ENCODE measurements at places on chromosomes 5 and 9.
A peak's percentile ranks its signal among the peaks of the same experiment; 100 is the strongest.

- DNase-seq = peak; percentile 65
These were observed 76.7 kb downstream of the ARSB start for GRCh38 chr5:78908173-78909061.

- no peak for DNase-seq
These were observed 48.2 kb upstream of the TLR4 start for GRCh38 chr9:117656002-117656401.

GRCh38 chr5:66708368-66708767, 112.2 kb downstream of the MAST4 start:
- DNase-seq = no peak

- DNase-seq = no peak
These were observed 59.9 kb downstream of the PFDN1 start for GRCh38 chr5:140242890-140243585.

DNA sequence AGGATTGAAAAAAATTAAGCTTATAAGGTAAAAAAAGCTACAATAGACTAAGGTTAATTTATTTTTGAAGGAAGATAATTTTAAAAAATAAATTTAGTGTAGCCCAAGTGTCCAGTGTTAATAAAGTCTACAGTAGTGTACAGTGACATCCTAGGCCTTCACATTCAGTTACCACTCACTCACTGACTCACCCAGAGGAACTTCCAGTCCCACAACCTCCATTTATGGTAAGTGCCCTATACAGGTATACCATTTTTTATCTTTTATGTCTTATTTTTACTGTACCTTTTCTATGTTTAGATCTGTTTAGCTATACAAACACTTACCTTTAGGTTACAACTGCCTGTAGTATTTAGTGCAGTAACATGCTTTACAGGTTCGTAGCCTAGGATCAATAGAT, 79.8 kb upstream of the ZNF462 start:
- DNase-seq = no peak

DNA sequence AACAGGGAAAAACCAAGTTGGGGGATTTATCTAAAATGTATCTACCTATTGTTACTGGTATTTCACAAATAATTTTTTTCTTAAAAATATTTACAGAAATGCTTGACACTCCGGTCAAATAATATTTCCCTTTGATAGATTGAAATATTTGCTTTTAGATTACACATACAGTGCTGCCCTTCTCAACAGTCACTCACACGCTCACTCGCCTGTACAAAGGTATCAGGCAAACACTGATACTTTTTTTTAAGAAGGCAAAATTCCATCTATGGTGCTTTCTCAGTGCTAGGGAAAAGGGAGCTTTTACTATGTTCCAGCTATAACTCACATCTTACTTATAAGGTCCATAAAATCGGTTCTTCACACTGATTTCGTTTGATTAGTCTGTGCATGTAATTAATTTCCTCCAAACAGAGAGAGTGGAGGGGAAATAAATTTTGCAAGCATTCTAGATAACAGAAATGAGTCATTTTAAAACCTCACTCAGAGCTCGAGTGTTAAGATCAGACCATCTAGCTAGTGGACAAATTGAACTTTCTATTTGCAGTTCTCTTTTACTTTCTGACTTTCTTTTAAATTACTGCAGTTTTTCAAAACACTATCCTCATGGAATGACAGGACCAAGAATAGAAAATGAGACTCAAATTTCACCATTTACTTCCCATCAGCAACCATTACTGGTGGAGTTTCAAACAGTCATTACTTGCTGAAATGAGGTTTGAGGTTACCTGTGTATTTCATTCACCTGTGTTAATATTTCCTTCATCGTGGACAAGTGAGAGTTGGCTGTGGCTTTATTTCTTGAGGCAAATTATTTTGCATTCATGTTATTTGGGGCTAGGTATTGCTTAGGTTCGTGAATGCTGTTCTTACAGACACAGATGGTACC, 273.2 kb downstream of the RAB3C start:
- DNase-seq = no peak

Measured in NCI-H1694 treated with DMSO at 0.1 percent for 48 hours (cell line).